Activated naive CD4-positive, alpha-beta T cell treated with anti-CD3 and anti-CD28 coated beads, Interleukin-2, amount 50 U/mL, for 16 hours (primary cell): ENCODE measurements at places on chromosomes 2 and 18.

- no peak for DNase-seq
These were observed 85.3 kb downstream of the CCDC178 start for GRCh38 chr18:33355263-33355662.

- no peak for DNase-seq
These were observed 90.5 kb upstream of the ALKAL2 start for GRCh38 chr2:378364-378763.

DNA sequence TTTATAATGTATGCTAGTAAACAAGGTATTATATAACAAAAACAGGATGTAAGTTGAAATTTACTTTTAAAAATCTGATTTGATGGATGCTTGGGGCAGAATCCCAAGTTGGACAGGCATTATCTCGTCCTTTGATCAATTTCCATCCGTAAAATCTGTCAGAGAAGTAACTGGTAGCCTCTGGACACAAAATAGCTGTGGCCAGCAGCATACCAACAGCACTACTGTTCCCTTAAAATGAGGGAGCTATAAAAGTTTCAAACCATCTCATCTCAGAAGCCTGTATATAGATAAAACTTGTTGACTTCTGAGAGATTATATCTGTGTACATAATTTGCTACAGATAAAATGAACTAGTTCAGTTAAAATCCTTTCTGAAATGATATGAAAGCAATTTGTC lies 14.7 kb upstream of the METAP1D start:
- DNase-seq, result no peak

DNA sequence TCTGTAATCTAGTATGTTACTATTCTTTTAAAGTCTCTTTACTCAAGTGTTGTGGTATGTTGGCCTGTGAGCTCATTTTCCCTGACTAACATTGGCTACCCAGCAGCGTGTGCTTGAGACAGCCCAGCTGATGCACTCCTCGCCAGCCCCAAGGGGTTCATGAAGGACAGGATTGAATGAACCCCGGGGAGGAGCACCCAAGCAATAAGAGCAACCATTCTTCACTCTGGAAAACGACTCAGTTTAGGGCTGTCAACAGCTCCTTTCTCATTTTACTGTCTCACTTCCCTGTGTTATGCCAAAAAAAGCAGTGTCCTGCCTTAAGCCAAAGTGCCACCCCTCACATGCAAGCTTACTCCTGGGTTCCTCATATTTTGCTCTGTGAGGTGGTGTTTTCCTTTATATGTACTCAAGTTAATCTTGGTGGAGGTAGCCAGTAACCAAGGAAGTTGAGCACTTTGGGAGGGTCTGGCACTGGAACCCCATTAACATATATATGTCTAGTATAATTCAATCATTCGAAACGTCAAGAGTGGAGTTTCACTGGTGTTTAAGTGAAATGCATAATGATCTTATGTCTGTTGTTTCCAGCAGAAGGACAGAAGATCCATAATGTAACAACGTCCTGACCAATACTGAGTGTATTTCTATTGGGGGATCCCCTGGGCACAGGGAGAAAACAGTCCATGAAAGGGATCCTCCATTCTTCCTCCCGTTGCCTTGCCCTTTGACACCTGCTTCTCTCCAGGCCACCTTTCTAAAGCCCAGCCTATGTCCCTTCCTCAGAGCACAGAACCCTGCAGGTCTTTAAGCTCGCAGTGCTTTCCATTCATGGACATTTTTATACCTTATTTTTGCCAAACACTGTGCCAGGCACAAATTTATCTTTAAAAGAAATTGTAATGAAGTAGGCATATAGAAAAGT lies 43.2 kb downstream of the ATIC start:
- DNase-seq, result no peak

DNA sequence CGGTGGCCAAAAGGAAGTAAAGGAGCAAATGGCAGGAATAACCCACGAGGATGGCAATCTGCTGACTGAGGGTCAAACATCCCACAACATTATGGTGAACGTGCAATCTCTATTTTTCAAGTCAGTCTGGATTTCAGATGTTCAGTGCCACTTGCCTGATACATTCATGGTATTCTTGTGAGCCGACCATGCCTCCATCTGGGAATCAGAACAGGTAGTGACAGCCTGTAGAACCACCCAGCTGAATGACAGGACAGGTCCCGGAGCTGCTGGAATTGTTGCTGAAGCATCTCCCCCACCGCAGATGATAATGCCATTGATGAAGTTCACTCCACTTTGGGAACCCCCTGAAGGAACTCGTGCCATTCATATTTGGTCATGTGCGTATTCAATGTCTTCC lies 123.2 kb downstream of the CAPN13 start:
- no peak for DNase-seq

DNA sequence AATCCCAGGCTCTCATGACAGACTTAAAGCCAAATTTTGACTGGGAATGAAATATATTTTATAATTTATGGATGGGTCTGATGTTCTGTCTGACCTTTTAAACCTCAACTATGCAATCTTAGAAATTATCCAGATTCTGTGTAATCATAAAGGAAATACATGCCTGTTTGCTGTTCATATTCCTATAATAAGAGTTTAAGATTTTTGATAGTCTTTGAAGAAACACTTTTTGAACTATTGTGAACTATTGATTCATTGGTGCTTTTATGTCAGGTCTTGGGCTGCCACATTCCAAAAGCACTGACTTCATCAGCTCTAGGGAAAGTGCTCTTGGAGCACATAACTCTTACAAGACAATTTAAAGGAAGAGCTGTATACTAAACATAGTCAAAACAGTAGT lies 64.2 kb downstream of the CCDC150 start:
- DNase-seq, result no peak

DNA sequence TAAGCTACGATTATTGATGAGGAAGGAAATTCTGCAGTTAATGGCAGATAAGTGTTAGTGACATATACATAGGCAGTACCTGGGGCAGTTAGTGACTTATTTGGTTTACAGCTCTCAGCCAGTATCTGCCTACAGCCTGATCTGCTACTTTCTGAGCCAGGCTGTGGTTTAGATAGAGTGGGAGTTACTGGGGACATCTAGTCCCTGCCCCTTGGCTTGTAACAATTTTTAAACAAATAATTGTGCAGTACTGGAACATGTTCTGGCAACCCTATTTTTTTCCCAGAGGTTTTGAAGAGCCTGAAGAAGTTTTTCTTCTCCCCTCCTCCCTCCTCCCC lies 2.3 kb downstream of the KIF5C start:
- no peak for DNase-seq

- DNase-seq, result no peak
These were observed 250.9 kb downstream of the PRKCE start for GRCh38 chr2:45902380-45902779.

DNA sequence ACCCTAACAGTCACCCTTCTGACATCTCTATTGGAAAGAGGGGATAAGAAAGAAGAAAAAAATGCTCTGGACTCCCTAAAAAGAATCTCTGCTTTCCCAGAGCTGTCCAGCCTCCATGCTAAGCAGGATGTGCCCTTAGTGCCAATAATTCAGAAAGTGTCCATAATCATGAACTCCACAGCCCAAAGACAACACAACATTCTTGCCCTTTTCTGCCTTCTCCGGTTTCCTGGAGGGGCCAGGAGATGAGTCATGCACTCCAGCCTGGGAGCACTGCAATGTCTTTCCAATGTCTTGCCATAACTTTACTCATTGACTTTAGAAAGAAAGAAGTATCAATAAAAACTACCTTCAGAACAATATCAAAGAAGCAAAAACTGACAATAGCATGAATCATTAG lies 44.0 kb downstream of the KLF7 start:
- DNase-seq, result no peak

DNA sequence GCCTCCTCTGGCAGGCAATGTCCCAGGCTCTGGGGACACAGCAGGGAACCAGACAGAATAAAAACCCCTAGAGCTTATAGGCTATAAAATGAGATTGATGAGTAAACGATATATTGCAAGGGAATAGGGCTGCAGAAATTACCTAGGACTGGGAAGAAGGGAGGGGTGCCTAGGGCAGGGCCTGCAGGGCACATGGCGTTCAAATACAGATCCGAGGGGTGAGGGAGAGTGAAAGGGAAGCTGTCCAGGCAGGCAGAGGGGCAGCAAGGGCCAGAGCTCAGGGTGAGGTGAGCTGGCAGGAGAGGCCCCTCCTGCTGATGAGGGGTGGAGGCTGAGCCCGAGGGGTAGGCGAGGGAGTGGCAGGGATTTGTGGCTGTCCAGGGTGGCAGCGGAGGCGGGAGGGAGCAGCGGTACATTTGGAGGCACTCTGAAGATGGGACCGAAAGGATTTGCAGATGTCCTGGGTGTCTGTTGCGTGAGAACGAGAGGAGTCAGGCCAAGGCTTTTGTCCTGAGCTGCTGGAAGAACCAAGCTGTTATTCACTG lies 33.7 kb downstream of the KCNIP3 start:
- no peak for DNase-seq

DNA sequence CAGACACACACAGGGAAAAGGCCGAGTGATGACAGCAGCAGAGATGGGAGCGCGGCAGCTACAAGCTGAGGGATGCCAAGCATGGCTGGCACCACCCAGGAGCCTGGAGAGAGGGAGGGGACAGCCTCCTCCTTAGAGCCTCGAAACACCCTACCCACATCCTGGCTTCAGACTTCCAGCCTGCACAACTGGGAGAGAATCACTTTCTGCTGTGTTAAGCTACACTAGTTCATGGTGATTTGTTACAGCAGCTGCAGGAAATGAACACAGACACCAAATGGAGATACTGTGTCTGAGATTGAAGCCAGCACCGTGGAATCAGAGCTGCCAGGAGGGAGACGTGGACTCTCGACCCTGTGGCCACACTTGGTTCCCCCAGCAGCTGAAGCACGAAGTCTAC lies 27.5 kb upstream of the FOSL2 start:
- no peak for DNase-seq

GRCh38 chr2:159912580-159912979 lies 114.6 kb upstream of the CD302 start:
- no peak for DNase-seq

DNA sequence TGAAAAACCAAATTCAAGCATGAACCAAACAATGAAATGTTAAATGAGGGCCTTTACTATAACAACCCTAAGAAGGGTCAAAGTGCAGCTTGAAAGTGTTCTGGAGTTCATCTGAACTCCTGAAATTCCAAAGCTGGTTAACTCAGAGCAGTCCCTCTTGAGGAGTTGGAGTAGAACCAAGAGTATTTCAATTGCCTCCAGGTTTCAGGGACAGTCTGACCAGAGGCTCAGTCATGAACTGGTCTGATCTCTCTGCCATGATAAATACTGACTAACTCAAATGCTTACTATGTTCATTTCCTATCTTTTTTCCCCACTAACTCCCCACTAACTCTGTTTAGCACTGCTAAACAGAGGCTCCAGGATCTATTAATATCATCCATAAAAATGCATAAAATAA lies 2.7 kb downstream of the STARD7 start:
- no peak for DNase-seq

GRCh38 chr18:46677611-46678010 lies 20.6 kb upstream of the LOXHD1 start:
- no peak for DNase-seq

DNA sequence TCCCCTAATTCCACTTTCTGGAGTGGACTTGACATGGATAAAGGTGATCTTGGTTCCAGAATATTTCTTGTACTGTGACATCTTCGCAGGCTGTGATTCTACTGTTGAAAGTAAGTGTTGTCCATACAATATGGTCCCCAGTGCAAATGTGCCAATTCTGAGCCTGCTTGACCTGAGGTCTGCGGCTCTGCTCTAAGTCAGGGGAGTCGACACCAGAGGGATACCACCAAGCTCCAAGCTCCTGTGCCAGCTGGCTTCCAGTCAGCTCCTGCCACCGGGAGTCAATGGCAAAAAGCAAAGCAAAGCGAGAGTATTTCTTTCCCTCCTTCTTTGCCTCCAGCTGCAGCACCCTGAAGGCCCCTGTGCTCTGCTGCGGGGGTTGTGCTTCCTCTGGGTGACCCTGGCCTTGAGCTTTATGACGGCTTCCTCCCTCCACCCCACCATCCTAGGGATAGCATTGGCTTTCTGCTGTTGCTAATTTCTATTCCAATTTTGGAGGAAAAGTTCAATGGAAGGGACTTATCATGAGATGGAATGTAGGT lies 50.4 kb downstream of the SLC35F5 start:
- no peak for DNase-seq

DNA sequence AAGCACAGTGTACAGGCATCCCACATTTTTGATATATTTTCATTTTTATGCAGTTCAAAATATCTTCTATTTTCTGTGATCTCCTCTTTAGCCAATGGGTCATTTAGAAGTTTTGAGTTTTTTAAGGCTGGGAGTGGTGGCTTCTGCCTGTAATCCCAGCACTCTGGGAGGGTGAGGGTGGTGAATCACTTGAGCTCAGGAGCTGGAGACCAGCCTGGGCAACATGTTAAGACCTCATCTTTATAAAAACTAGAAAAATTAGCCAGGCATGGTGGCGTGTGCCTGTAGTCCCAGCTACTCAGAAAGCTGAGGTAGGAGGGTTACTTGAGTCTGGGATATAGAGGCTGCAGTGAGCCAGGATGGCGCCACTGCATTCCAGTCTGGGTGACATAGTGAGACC lies 17.8 kb downstream of the UBR3 start:
- no peak for DNase-seq

GRCh38 chr2:208285853-208286252 lies 19.8 kb downstream of the PIKFYVE start:
- DNase-seq, result no peak

DNA sequence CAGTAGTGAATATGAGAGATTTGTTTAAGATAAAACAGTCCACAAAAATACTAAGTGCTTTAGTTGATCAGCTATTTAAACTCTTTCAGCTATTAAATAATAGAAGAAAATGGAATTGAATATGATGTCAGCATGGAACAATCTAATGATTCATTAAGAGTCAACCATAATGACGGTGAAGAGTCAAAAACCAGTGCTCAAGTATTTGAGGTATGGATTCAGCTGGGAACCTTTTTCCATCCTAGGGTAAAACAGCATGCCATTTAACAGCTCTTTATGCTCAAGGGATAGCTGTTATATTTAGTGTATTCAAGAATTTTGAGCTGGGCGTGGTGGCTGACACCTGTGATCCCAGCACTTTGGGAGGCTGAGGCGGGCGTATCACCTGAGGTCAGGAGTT lies 29.7 kb downstream of the CARF start:
- no peak for DNase-seq

DNA sequence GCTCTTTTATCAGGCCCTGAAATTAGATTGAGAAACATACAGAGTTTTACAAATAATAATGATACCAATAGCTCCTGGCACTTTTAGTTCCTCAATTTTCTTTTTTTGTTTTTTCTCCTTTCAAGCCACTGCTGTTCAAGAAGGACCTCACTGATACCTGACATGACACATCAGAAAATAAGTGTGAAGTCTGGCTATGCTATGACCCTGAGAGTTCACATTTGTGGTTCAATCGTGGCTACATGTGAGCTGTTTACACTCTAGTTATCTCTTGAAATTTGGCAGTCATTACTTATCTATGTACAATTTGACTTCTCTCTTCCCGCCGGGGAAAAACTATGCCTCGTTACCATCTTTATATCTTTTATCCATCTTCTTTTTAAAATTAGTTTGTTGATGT lies 686.5 kb downstream of the EPHA4 start:
- no peak for DNase-seq

DNA sequence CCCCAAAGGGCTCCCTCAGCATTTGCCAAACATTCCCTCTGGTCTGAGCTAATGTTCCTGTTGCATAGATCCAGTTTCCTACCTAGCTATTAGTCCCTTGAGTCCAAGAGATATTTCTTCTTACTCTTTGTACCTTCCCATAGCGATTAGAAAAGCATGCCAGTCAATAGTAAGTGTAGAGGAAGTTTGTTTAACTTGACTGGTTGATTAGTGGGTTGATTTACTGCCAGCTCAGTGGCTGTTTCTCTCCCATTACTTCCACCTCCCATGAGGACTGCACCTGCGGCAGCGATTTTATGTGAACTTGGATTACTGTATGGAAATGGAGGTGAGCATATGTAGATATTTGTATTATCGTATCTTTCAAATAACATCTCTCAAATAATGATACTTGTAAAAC lies 1748.4 kb upstream of the CELF4 start:
- DNase-seq, result no peak
